ENCODE measurements at places on chromosomes 11 and 22.
A peak's percentile ranks its signal among the peaks of the same experiment; 100 is the strongest.

- no peak for DNase-seq
Observed at GRCh38 chr11:73750228-73750627, 10.6 kb downstream of the RAB6A start.

DNA sequence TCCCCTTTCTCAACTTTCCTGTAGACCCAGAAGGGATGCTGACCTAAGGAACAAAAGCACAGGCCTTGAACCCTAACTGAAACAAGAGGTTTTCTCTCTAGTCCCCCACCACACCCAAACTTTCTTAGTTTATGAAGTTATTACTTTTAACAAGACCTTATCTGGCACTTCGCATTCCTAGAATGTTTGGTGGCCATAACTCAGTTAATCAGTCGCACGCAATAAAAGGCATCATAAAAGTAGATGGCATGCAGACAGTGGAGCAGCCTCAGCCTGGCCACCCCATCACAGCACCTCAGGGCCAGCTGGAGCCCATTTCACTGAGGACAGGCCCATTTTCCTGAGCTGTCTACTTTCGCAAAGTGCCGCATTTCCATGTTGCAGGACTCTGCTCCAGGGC, 301.9 kb downstream of the OPCML start:
- DNase-seq, result no peak

GRCh38 chr11:565921-566509, 5.2 kb downstream of the RASSF7 start:
- no peak for DNase-seq

DNA sequence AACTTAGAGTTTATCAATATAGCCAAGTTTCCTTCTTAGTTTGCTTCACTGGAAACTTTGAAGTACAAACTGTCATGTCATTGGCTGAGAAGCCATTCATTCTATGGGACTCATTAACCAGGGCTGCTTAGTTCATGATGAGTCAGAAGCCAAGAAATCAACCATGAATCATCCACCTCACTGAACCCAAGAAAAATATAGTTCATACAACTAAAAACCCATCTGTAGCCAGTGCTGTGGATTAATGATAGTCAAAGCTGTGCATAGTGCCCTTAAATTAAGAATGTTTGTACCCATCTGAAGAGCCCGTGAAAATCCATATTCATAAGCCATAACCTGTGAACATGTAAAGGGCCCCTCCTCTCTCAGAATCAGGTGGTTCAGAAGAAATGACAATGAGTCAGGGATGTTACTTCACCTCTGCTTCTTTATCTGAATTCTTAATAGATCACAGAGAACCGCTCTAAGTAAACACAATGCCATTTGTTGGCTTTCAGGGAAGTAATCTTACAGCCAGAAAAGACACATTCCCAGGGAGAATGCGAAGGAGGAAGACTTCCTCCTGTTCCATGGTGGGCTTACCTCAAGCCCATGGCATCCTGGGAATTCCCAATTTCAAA, 25.4 kb downstream of the MMP20 start:
- DNase-seq, result peak; percentile 73

DNA sequence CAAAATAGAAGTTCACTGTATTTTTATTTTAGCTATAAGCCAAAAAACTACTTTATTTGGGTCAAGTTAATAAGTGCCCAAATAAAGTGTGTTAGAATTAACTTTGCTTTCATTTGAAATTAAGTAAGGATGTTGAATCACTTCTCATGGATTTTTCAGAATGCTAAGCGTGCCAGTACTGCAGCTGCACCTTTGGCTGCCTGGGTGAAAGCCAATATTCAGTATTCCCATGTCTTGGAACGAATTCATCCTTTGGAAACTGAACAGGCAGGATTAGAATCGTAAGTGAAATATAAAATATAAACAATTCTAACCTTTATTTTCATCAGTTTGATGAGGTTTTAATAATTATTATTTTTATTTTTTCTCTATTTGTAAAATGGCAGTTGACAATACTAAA, 113.6 kb downstream of the DYNC2H1 start:
- DNase-seq, result no peak

GRCh38 chr11:21552911-21553310, 640.0 kb upstream of the ANO5 start:
- DNase-seq, result no peak

- DNase-seq, result no peak
Observed at GRCh38 chr22:22346401-22347107, 102.0 kb downstream of the VPREB1 start.

GRCh38 chr11:23846902-23847422, 649.9 kb upstream of the LUZP2 start:
- no peak for DNase-seq

DNA sequence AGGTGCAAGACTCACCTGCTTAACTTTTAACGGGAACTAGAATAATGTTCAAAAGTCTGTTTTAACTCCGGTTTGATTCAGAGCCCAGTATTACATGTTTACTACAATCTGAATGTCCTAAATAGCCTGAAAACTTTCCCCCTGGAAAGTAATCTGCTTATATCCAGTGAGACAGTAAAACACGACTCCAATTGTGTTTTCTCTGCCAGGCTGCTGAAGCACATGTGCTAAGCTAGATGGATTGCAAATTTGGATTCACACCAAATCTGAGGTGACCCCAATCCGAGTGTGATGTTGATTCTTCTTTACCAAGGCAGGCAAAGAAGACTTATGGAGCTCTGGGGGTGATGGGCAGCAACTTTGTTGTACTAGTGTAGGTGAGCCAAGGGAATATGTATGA, 158.7 kb upstream of the PDGFD start:
- DNase-seq, result no peak

DNA sequence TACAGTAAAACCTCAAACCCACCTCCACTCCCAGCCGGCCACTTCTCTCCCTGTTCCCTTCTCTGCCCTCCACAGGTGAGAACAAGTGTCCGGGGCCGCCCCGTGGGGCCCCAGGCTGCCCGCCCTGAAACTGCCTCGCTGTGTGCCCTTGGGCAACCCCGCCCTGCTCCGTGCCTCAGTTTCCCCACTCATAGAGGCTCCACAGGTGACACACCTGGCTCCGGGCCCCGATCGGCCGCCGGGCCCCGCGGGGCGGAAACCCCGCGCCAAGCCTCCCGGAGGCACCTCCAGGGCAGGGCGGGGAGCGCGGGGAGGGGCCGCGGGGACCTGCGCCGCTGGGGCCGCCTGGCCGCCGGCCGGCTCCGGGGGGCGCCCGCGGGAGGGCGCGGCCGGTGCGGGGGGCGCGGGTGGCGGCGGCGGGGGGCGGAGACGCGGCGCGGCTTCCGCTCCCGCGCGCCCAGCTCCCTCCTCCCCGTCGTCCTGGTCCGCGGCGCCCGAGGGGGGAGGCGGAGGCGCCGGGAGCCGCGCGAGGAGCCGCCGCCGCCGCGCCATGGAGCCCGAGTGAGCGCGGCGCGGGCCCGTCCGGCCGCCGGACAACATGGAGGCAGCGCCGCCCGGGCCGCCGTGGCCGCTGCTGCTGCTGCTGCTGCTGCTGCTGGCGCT, at the start of gene LRP5:
TSS of gene LRP5 (plus strand) at position 475 of the 663 bp plus-strand sequence. CDS start at position 599, 124 bp downstream.
- peak; percentile 64 for DNase-seq

DNA sequence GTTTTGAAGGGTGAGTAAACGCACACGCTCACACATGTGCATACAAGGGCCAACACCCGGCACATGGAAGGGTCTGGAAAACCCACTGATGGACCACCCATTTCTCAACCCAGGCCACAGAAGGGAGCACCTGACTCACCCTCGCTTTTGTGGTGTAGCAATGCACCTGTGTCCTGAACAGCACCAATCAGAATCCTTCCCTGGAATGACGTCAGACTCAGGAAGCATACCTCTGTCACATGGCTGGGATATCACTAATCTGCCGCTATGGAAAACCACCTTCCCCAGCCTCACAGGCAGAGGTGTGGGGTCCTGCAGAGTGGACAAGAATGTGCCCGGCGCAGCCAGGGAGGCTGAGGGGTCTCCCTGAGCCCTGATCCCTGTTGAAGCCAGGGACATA, 9.0 kb upstream of the OSM start:
- DNase-seq, result no peak

- DNase-seq, result peak; percentile 39
Observed at GRCh38 chr11:13333456-13333957, 55.9 kb downstream of the BMAL1 start.

DNA sequence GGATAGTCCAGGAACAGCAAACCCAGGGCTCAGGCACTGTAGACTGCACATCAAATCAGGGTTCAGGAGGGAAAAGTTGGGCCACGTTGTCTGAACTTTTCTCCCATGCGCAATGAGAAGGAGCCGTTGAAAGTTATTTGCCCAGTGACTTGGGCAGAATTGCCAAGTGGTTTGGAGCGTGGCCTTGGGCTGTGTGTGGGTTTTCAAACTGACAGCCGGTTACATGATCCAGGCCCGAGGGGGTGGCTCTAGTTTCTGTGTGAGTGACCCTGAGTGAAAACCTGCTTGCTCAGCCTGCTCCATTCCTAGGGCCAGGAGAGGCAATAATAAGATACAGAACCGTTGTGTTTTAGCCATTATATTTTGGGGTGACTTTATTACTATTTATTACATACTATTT, 20.3 kb downstream of the MB start:
- no peak for DNase-seq

- peak; percentile 51 for DNase-seq
Observed at GRCh38 chr22:41907436-41908401, 7.2 kb downstream of the SHISA8 start.

DNA sequence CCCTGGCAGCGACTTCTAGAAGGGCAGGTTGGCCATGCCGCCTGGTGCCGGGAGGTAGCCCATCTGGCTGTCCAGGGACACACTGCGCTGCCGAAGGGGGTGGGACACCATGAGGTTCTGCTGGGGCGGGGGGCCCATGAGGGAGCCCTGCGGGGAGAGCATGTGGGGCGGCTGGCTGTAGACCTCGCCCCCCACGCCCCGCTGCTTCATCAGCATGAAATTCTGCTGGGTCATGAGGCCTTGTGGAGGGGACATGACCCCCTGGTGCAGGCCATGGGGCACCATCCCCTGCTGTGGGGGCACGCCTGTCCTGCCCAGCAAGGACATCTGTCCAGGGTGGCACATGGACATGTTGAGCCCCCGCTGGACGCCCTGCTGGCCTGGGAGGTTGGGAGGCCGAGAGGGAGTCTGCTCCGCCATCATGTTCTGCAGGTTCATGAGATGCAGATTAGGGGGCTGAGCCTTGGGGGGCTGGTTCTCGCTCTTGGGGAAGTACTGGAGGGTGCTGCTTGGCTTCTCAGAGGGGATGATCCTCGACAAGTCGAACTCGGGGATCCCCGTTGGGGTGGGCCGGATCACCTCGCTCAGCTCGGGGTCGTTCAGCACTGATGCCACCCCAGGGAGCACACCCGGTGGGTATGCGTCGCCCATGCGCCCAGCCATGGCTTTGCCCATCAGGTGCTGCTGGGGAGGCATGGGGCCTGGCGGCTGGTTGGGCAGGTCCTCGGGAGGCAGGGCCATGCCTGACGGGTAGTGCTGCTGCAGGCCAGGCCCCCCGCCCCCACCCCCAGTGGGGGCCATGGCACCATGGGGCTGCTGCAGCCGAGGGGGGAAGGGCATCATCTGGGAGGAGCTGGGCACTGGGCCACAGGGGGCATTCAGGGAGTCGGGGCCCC, 15.0 kb downstream of the CXCR5 start:
- no peak for DNase-seq

GRCh38 chr22:28310299-28310698, 369.3 kb downstream of the TTC28 start:
- DNase-seq, result no peak

DNA sequence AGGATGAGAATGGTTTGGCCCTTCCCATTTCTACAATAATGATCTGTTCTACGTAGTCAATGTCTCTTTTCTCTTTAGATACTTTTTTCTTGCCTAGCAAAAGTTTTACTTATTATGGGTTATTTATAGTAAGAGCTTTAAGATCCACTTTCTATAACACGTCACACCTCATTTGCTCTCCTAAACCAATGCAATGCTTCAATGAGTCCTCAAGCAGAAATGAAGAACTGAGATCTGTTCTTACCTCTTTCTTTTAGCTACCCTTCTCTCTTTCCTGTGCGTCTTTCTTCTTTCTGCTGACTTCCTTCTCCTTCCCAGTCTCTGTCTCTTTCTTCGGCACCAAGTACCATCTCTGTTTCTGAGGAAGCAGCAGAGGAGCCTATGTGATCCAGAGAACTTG, 61.8 kb downstream of the SNX19 start:
- DNase-seq, result no peak

DNA sequence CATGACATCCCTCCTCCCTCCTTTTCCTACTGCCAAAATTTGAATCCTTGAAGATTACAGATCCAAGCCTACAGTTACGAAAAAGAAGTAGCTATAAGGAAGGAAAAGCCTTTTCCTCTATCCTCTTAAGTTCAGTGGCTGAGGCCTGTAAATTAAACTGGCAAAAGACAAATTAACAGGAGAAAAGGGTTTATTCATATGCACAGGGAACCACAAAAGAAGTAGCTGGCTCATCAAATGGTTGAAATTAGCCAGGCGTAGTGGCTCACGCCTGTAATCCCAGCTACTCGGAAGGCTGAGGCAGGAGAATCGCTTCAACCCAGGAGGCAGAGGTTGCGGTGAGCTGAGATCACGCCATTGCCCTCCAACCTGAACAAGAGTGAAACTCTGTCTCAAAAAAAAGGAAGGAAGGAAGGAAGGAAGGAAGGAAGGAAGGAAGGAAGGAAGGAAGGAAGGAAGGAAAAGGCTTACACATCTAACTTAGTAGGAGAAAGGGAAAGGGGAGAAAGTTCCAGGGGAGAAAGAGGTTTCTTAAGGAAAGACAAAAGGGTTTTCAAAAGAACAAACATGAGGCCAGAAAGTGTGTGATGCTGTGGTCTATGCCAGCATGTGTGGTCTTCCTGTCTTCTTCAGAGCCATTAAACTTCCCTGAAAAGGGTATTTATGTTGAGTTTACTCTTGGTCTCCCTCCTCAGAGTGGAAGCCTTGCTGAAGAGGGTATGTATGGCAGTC, 5.1 kb upstream of the SMPD1 start:
- no peak for DNase-seq

- DNase-seq, result no peak
Observed at GRCh38 chr11:22809893-22810292, 19.7 kb downstream of the SVIP start.

- no peak for DNase-seq
Observed at GRCh38 chr11:45921561-45922424, 663 bp upstream of the LARGE2 start.

- no peak for DNase-seq
Observed at GRCh38 chr11:73869332-73869949, 7.2 kb downstream of the COA4 start.

- peak; percentile 79 for DNase-seq
Observed at GRCh38 chr22:40156001-40156516, 21.7 kb upstream of the TNRC6B start.

- no peak for DNase-seq
Observed at GRCh38 chr11:78744202-78744601, 169.5 kb upstream of the NARS2 start.

Data from NB4 (cell line).